ENCODE measurements at places on chromosomes 6 and 20.
A peak's percentile ranks its signal among the peaks of the same experiment; 100 is the strongest.

GRCh38 chr6:68834551-68834950 lies 199.5 kb downstream of the ADGRB3 start:
- no peak for DNase-seq

- no peak for DNase-seq
These were observed 46.0 kb downstream of the DLL1 start for GRCh38 chr6:170244721-170245474.

- no peak for DNase-seq
These were observed 105.8 kb downstream of the BACH2 start for GRCh38 chr6:90190752-90191395.

DNA sequence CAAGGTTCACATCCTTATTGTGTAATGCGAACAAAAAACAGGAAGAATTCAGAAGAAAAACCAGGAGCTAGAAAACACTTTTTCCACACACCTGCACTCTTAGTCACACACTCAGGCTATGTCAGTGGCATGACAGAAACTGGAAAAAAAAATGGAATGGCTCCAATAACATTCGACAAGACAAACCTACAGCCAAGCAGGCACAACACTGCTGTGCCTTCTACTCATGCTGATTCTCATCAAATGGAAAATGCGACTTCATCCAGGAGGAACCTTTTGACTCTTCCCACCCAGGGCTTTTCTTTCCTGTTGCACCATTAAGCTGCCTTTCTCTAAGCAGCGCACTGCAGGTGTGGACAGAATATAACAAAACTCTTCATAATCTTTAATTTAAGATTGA lies 163.2 kb upstream of the BTBD3 start:
- no peak for DNase-seq

GRCh38 chr6:135320721-135321621 lies 139.9 kb downstream of the MYB start:
- DNase-seq = no peak

GRCh38 chr6:45854149-45854742 lies 161.4 kb downstream of the CLIC5 start:
- no peak for DNase-seq

GRCh38 chr20:52191916-52192718 lies 538 bp upstream of the ZFP64 start:
- DNase-seq = peak; percentile 40

DNA sequence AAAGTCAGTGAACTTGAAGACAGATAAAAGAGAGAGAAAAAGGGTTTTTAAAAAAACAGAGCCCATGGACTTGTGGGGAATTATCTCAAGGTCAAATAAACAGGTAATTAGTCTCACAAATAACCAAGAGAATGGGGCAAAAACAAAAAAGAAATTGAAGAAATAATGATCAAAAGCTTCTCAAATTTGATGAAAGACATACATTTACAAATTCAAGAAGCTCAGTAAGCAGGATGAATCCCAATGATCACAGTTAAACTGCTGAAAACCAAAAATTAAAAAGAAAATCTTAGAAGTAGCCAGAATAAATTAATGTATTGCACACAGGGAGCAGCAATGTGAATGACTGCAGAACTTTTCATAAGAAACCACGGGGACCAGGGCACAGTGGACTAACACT lies 112.5 kb upstream of the EMILIN3 start:
- no peak for DNase-seq

DNA sequence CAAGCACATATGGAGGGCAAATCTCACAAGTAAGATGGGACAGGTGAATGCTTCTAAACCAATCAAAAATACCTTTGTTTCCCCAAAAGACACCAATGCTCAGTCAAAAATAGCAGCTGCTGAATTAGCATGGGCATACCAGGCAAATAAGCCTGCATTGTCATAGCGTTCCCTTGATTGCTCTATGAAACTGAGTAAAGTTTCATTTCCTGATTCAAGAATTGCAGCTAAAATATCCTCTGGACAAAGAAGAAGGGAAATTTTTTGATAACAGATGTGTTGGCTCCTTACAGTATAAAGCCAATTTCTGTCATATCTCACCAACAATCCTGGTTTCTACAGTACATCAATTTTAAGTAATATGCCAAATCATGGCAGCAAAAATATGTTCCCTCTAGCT lies 3.3 kb upstream of the TMEM14A start:
- DNase-seq = no peak

DNA sequence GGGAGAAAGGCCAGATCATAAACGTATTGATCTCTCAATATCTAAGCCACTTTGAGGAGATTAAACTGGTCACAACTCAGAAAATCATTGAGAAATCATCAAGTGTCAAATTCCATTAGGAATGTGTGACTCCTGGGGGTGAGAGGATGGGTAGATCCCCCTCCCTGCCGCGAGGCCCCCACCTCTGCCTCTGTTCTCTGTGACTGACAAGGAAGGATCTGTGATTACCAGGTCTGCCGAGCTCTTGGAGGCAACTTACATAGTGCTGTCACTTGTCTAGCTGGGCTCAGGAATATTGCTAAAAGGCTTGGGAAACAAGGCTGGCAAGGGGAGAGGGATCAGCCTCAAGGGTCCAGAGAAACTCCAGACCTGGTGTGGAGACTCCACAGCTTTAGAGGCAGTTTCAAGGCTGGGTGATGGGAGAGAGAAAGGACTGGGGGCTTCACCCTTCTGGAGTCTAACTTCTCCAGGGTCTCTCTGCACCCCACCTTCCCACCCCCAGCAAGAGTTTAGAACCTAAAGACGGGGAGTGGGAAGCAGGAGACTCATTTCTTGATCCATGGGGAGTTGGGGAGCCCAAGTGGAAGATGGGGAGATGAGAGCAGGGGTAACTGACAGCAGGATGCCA lies 11.6 kb upstream of the ARMC12 start:
- DNase-seq = no peak

DNA sequence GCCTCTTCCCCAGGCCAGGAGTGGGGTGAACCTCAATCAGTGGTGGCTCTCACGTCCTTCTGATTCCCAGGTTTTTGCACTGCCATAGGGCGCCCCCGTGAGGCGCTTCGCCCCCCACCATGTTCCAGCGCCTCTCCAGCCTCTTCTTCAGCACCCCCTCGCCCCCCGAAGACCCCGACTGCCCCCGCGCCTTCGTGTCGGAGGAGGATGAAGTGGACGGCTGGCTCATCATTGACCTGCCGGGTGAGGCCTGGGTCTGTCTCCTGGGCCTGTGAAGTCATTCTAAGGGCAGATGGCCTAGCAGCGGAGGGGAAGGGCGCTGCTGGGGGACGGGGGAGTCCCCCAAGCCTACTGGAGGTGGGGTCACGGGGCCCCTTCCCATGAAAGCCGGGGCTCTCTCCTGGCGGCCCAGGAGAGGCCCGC lies 4.5 kb downstream of the TP53INP2 start:
- no peak for DNase-seq

GRCh38 chr6:37433657-37434271 lies 743 bp downstream of the CMTR1 start:
- peak; percentile 37 for DNase-seq

- no peak for DNase-seq
These were observed 119.7 kb downstream of the ADGRB3 start for GRCh38 chr6:68754681-68755213.

GRCh38 chr6:151379933-151380847 lies 11.2 kb downstream of the ZBTB2 start:
- DNase-seq = no peak

GRCh38 chr20:42041000-42041565 lies 422.9 kb upstream of the CHD6 start:
- no peak for DNase-seq

DNA sequence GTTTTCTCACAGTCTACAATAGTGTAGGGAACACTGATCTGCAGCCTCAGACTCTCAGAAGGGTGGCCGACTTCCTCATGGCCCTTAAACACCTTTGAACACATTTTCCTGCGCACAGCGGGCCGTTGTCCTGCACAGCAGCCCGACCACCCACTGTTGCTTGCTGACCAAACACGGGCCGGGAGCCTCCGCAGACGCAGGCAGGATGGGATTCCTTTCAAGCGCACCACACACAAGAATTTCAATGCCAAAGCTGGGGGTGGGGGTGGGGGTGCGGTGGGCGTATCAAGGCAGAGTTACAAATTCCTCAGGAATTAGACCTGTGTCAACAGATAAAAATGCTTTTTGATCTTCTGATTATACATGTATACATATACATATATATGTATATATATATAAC lies 74.5 kb downstream of the HUS1B start:
- DNase-seq = no peak

DNA sequence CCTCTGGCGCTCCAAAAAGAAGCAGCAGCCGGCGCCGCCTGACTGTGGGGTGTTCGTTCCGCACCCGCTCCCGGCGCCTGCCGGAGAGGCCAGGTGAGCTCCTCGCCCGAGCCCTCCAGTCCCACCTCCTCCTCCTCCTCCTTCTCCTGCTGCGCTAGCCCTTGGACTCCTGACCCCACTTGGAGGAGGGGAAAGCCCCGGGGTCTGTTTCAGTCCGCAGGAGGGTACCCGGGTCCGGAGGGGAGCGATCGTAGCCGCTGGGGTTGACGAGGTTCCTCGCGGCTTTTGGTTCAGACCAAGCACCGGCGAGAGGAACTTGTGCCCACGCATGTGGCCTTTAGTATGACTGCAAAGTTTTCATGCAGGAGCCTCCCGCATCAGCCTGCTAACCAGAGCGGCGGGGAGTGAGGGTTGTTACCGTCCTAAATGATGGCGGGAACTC lies 493 bp downstream of the CRYBG1 start:
- DNase-seq = no peak

- no peak for DNase-seq
These were observed 42.8 kb upstream of the TASP1 start for GRCh38 chr20:13681248-13682125.

- no peak for DNase-seq
These were observed 42.0 kb downstream of the TRDN start for GRCh38 chr6:123594776-123595175.

- DNase-seq = no peak
These were observed 17.1 kb downstream of the IFNGR1 start for GRCh38 chr6:137202078-137202477.

DNA sequence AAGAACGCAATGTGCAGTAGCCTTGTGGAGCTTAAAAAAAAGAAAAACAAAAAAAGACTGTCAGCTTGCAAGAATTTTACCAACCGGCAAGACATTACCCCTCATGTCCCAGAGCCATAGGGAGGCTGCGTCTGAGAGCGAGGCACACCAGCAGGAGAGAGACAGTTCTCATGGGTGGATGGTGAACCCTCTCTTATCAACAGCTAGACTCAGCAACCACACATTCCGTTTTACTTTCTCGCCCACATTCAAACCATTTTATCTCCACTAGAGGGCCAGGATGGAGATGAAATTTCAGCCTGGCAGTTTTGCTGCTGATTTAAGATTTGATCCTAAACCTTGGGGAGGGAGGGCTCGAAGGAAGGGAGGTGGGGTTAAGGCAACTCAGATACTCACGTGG lies 247.0 kb downstream of the ATXN1 start:
- no peak for DNase-seq

DNA sequence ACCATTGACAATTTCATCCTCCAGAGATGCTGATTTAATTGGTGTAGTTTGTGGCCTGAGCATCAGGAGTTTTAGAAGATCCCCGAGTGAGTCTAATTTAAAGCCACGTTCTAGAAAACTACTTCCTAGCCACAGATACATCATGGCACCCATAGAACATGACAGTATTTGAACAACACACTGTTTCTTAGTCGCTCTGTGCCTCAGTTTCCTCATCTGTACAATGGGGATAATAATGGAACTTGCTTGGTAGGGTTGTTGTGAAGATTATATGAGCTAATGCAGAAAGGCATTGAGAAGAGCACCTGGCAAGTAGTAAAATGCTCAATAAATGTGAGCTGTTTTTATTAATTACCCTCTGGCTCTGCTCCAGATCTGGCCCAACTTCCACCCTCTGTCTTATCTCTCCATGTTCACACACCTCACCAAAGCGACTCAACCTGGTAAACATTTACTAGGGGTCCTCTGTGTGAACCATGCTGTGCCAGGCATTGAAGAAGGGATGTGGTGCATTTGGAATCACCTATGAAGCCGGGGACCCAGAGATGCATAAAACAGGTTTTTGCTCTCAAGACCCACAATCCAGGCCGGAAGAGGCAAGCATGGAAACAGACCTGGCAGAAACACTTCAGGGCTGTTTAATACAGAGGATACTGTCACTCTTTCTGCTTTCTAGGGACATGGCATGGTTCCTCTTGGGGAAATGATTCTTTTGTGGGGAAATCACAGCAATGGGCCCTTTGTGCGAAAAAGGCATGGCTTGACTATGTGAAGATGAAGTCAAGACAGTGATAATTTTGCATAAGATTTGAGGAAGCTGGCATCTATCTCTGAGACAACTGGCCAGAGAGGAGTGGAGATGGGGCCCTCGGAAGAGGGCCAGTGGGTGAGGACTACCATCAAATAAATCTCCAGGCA lies 16.2 kb upstream of the MRPS18A start:
- DNase-seq = no peak

DNA sequence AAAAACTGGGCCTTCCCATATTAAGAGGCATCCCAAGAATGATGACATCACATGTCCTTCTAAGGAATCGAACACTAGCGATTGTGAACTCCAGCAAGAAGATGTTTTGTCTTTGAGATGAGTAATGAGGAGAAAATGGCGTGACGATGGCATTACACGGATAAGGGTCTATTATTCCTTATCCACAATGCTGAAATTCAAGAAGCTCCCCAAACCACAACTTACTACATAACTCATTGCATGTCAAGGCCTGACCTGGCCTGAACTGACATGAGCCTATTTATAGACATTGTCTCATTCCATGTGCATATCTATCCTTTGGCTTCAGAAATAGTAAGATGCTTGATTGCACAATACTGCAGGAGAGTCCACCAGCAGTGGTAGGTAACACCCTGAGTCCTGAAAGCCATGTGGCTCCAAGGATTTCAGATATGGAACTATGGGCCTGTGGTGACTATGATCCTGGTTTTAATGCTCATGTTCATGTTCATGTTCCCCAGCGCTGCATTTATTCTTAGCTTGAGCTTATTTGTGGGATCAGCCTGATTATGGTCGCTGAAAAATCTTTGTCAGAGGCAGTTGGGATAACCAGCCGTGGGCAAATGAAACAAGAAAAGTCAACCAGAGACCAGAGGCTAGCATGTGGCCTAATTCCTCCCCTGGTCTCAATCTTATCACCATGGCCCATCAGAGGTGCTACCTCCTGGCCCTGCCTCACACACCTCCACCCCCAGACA lies 183.2 kb upstream of the JARID2 start:
- no peak for DNase-seq

DNA sequence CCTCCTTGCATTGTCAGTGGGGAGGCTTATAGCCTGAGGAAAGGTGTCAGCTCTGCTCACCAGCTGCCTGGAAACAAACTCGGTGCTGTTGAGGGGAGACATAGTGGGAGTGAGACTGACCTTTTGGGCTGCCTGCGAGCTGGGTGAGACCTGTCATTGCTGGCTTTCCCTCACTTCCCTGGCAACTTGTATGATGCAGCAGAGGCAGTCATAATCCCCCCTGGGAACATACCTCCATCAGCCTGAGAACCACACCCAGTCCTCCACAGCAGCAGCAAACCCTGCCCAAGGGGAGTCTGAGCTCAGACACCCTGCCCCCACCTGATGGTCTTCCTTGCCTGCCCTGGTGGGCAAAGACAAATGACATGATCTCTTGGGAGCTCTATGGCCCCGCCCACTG lies 521.2 kb upstream of the IMPG1 start:
- DNase-seq = no peak

- no peak for DNase-seq
These were observed 28.9 kb downstream of the RMND1 start for GRCh38 chr6:151422981-151423380.
